Heart left ventricle (tissue), 16 donors: ENCODE measurements at places on chromosomes 16 and 17.

DNA sequence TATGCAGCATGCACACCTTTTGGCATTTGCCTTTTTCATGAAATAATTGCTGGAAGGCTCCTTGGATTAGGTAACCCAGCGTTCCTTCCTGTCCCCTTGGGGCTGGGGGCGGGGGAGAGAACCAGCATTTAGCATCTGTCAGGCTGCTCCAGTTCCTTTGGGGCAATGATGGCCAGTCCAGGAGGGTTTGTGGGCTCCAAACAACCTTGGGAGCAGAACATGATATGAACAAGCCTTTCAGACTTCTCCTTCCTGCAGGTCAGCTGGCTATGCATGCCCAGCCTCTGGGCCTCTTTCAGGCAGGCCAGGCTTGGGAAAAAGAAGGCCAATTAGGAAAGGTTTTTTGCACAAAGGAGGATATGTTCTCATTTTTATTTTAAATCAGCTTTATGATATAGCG lies 1.1 kb upstream of the SMTNL2 start:
- DNase-seq = no peak

GRCh38 chr16:87119748-87120147 lies 197.4 kb downstream of the C16orf95 start:
- DNase-seq = no peak

DNA sequence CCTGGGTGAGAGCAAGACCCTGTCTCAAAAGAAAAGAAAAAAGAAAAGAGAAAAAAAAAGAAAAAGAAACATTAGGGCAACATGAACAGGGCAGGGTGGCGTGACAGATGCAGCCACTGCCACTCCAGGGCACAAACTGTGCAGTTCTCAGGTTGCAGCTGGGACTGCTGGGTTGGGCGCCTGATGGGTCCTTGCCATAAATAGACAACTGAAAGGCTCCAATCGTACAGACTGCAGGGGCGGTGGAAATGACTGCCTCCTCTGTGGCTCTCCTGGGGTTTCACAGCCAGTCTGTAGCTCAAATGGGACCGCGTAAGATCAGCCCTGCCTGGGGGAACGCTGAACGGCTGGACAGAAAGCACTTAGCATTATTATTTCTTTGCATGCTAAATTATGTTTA lies 130.7 kb downstream of the CPPED1 start:
- no peak for DNase-seq

DNA sequence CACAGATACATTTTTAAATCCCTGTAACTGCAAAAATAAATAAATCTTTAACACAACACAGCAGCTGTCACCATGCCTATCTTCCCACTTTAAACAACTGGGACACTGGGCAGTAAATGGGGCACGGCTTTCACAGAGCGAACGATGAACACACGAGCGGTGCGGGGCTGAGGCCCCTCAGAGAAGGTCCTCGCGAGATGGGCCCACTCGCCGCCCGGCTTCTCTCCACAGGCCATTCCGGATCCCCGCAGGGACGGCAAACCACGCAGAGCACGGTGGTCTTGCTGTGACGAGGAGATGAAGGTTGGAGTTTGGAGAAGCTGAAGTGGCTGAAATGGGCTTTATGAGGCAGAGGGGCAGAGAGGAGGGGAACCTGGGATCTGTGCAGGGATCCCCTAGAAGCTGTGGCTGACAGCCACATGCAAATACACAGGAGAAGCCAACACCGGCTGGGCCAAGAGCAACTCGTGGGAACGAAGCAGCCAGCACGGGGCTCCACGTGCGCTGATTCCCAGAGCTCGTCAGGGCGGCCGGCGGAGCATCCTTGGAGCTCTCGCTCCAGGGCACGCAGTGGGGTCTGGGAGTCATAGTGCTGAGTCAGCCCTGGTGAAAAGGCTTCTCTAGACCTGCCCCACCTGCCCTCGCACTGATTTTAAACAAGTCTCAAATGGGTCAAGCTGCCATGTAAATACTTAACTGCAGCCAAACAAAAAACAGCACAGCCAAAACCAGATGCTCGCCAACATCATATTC lies 31.7 kb downstream of the CCDC57 start:
- DNase-seq = no peak

DNA sequence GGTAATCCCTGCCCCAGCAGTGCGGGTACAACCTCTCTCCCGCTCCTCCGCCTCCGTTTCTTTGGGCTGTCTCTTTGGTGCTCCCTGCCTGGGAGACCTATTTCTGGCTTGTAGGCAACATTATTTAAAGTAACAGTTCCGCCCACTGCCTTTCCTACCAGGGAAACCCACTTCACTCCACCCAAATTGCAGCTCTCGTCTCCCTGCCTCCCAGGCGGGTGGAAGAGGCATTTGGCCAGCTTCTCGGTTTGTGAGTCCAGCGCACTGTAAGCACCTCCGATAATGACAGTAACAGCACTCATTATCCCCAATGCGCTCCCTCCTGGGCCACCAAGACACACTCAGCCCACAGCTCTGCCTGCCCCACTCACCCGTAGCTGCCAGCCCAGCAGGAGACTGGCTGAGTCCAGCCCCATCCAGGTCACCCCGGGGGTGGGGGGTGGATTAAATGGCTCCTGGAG lies 165.1 kb upstream of the CDC42EP4 start:
- peak; percentile 78 for DNase-seq

DNA sequence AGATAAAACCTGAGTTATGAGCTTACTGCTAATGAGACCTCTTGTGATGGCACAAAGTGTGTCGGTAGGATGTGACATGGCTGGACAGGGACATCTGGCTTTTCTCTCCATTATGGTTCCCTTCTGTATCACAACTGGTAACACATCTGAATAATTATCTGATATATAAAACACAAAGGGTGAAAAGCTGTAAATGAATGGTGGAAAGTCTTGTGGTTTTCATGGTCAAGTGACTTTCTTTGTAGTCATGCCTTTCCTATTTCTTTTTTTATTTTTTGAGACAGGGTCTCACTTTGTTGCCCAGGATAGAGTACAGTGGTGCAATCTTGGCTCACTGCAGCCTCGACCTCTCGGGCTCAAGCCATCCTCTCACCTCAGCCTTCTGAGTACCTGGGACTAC lies 35.3 kb upstream of the ZFHX3 start:
- no peak for DNase-seq

DNA sequence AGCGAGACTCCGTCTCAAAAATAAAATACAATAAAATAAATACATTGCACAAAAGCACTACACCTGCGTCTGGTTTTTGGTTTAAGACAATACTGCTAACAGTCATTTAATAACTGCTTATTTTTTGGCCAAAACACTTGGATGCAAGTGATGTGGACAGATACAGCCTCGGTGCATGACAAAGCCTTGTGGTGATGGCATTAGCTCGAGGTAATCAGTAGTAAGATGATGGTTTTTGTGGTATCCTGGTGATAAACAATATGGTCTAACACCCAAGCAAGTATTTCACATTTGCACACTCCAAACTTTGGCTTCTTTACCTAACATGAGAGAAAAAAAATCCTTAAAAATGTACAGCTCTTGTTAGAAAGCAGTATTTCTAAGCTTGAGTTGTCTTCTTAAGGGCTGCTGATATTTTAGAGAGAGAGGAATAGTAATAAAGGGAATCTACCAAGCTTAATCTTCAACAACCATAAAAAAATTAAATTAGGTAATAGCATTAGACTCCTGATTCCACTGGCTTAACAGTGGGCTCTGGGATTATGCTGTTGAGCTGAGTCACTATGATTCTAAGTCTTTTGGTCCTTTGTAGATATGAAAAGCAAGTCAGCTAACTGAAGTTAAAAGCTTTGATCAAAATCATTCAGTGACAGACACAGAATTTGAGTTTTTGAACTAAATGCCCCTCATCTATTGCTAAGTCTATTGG lies 111.1 kb downstream of the VPS53 start:
- DNase-seq = no peak

DNA sequence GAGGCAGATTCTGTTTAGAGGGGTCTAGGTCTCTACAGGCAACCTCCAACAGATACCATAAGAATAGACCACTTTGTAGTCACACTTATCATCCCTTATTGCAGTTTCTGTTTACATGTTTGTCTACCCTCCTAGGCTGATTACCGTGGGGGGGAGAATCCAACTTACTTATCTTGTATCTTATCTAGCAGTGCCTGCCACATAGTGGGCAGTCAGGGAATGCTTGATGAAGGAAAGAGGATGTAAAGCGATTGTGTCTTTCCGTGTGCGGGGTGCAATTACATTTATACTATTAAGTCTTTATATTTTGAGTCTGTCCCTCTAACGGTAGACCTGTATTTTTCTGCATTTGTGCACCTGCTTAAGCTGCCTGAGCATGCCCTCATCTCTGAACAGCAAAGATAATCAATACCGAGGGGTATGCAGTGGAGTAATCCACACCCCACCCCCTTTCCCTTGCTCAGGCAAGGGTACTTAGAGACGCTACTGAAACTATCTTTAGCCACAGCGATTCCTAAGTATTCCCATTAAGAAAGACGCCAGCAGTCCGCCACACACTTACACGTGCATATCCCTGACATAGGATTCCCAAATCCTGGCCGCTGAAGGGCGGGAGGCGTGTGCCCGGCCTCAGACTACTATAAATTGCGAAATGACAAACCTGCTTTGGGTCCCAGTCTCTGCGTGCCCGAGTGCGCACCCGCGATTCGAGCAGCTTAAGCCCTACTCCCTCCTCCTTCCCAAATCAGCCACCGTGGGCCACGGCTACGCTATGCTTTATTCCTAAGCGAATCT lies 635 bp upstream of the AATF start:
- DNase-seq = no peak

DNA sequence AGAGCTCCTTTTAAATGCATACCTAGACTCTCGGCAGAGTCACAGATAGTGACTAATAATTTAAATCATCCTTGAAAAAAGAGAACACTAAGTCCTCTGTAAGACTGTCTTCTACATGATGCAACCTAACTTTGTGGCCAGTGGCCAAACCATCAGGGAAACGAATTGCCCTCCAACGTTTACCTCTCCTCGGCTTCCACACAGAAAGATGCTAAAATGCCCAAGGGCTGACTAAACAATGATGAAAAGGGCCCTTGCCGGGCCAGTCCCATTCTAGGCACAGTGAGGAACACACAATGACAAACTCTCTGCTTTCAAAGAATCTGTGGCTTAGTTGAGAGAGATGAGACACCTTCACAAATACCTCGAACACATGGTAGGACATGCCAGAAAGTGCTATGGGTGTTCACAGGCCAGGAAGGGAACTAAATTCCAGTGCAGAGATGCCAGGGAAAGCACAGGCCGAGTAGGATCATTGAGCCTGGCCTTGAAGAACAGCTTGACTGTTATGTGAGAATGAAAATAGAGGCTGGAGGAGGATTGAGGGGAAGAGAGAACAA lies 35.3 kb upstream of the PITPNM3 start:
- DNase-seq = no peak

GRCh38 chr16:84595052-84595481 lies 22.8 kb downstream of the COTL1 start:
- no peak for DNase-seq

DNA sequence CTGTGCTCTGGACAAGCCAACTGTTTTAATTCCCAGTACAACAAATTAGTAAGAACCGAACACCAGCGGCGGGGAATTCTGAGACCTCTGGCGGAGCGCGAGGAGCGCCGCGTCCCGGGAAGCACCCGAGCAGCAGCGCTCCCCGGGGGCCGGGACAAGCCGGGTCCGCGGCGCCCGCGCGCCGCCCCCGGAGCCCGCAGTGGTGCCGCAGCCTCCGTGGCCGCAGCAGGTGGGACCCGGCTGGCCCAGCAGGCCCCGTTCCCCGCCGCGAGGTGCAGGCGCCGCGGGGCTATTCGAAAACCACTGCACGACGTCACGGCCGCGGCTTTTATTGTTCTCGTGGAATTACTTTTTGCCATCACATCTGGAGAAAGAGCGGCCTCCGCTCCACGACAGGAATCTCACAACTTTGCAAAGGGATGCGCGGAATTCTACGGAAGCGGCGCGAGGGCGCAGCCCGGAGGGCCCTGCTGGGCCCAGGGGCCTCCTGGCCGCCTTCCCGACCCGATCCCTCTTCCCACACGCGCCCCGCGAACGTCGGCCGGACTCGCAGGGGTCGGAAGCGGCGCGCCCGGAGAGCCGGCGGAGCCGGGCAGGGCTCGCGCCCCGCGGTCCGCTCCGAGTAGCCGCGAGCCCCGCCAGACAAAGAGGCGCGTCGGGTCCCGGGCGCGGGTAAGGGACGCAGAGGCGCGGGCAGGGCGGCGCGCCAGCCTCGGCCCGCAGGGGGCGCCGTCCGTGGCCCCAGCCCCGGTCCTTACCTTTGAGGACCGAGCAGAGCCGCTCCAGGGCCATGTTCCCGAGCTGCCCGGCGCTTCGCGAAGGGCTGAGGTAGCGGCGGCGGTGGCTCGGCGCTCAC lies 696 bp downstream of the NETO2 start:
- DNase-seq = peak; percentile 40

DNA sequence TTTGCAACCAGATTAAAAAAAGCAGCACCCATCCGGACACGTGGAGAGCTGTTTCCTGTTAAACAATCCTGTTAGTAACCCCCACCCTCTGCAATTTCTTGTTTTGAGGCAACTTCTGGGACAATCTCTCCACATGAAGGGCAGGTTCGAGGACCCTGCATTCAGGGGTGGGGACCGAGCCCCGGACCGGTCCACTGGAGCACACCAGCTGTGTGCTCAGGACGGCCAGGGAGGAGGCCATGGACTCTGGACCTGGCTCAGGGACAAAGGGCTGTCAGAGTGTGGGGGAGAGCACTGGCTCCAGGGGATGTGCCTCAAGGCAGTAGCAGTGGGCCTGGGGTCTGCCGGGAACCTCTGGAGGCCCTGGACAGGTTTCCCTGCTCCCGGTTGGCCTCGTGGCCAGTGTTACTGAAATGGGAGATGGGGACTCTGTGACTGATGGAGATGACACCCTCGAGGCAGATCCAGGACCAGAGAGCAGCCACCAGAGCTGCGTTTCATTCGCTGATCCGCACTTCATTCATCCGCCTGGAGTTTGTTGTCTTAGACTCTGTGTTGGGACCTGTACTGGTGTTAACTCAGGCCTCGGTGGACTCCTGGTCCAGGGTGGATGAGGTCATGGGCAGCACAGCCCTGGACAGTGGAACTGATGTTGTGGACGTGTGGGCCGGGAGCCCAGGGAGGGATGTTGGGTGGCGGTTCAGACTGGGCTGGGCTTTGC lies 2.9 kb upstream of the CPNE7 start:
- DNase-seq = no peak

GRCh38 chr16:28258567-28258966 lies 33.8 kb upstream of the SBK1 start:
- peak; percentile 86 for DNase-seq

DNA sequence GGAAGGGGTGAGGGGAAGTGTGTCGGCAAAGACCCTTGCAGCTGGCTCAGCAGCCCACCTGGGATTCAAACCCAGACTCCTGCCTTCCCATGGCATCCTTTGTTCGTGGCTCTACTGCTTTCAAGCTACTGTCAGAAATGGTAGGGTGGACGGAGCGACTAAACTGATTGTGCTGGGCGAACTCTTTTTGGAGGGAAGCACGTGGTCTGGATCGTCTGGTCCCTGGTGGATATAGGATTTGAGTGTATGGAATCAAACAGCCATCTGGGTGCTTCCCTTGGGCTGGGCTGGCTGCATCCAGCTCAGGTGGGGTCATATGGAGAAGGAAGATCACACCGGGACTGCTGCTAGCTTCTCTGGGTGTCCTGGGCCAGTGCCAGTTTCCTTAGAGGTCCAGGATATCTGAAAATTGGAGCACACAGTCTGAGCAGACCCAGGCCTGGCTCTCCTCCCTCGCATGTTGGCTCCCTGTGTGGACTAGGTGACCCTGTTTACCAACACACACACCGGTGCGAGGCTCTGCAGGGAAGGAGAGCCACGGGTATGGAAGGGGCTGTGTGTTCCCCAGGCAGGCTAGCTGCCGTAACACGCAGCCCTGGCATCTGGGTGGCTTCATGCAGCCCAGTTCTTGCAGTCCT lies 8.6 kb downstream of the CMIP start:
- no peak for DNase-seq

GRCh38 chr16:72166151-72166550 lies 5.8 kb downstream of the PMFBP1 start:
- no peak for DNase-seq

GRCh38 chr16:66927918-66928649 lies 2.7 kb upstream of the RRAD start:
- DNase-seq = no peak
